GM06990 (cell line): ENCODE measurements at places on chromosomes 2 and 18.

DNA sequence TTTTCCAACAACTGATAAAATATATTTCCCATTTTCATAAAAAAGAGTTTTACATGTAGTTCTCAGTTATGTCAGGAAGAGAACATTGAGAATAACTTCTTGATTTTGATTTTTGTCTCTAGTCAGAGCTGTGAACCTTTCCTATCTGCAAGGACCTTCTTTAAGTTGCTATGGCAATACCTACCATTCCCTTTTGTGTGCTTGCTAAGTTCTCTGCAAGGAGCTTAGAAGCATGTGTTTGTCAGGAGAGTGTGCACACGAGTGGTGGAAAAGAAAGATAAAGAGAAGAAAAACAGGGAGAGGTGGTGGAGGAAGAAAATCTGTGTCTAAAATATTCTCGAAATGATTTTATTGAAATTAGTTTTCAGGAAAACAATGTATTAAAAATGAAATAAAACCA is 140.3 kb upstream of the SLC8A1 start:
- no peak for DNase-seq

GRCh38 chr2:38446418-38446817 is 69.3 kb upstream of the ATL2 start:
- no peak for DNase-seq

- no peak for DNase-seq
These were observed 84.1 kb downstream of the CDK15 start for GRCh38 chr2:201890453-201890852.

DNA sequence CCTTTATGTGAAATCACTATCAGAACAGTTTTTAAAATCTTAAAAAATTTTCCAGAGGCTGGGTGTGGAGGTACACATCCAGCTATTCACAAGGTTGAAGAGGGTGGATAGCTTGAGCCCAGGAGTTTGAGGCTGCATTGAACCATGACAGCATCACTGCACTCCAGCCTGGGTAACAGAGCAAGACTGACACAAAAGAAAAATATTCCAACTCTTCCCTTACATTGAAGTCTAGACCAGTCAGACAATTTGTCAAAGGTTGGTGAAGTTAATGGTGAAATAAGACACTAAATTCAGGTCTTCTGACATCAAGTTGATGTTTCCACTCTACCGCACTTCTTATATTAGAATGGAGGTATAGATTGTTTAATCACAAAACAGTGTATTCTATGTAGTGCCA is 52.8 kb downstream of the HYCC2 start:
- DNase-seq: no peak

DNA sequence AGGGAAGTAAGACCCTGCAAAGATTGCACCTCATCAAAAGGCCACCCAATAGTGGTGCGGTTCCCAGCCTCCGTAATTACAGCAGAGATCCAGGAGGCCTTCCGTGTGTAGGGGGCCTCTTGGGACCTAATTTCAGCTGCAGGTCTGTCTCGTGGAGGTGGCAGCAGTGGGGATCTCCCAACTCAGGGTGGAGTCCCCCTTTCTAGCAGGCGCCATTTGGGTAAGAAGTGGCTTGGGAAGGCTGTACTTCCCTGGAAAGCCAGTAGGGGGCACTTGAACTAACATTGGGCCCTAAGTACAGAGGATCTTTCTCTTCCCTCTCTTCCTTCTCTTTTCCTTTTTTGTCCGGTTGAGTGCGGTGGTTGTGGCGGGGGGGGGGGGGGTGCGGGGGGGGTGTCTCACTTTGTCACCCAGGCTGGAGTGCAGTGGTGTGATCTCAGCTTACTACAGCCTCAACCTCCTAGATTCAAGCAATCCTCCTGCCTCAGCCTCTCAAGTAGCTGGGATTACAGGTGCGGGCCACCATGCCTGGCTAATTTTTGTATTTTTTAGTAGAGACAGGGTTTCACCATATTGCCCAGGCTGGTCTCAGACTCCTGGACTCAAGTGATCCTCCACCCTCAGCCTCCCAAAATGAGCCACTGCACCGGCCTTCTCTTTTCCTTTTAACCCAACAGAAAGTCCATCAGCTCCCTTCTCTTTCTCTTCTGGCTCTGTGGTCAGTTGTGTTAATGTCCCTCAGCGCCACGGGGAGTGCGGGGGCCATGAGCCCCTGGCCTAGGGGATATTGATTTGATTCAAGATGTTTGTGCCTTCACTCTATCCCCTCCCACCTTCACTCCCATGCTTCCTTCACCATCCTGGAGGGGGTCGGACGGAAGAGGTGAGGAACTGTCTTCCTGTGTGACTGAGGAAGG is 32.0 kb downstream of the CENPO start:
- DNase-seq: no peak

DNA sequence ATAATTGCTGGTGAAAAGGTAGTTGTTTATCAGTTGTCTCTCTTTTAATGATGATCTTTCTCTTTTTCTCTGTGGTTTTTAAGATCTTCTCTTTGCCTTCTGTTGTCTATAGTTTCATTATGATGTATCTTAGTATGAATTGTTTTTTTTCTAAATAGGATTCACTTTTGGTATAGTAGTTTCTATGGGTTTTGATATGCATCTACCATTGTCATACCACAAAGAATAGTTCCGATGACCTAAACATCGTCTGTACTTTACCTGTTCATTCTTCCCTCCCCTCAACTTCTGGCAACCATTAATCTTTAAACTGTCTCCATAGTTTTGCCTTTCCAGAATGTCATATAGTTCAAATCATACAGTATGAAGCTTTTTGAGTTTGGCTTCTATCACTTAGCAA is 19.6 kb downstream of the RDH14 start:
- DNase-seq: no peak

DNA sequence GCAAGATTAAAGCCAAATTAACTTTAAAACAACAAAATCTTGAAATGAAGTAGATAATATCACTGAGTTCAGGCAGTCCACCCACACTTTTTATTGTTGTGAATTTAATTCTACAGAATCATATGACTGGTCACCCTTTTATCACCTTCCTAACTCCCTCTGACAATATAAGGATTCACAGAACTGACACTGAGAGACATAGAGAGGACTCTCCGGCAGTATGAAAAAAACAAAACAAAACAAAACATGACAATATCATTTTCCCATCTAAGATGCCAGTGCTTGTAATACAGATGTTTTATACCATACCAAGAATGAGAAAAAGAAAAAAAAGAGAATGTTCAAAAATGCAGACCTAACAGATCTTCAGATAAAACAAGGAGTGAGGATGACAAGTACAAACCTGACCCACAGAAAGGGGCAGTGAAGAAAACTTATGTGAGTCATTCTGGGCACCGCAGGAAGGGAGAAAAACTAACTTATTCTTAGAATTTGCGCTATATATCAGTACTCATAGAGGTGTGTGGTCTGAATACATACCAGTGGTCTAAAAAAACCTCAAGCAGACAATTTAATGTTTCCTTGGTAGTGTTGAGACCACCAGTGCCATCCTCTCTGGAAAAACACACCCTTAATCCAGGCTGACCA is 136.6 kb downstream of the ZAP70 start:
- peak; percentile 15 for DNase-seq

DNA sequence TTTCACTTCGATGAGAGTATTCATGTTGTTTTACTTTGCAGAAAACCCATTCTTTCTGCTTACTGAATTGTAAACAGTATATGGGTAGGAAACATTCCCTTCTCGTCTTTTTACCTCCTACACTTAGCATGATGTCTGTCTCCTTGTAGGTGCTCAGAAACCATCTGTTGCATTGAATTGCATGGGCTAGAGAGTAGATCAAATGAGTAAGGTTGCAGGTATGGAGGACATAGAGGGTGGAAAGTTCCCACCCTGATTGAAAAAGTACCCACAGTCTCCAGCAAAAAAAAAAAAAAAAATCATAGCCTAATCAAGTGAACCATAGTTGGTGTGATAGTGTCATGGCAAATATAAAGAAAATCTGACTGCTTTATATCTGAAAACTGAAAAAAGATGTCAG is 1.7 kb downstream of the CYTIP start:
- no peak for DNase-seq

- no peak for DNase-seq
These were observed 173.2 kb downstream of the GFPT1 start for GRCh38 chr2:69213782-69214181.

DNA sequence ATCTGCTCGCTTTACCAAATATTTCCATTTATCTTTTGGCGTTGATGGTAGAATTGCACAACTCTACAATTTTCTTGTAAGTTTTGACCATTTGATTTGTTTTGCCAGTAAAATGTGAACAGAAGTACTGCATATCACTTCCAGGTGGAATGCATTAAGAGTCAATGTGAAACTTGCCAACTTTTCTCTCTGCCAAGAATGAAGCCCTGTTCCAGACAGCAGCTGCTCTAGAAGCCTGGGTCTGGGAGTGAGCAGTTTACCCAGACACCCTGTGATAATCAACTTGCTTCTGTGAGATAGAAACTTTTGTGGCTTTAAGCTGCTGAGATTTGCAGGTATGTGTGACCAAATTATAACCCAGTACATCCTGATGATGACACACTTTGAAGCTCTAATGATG is 115.9 kb upstream of the SYT4 start:
- DNase-seq: no peak

GRCh38 chr2:80529466-80530165 is 225.1 kb upstream of the LRRTM1 start:
- DNase-seq: no peak

DNA sequence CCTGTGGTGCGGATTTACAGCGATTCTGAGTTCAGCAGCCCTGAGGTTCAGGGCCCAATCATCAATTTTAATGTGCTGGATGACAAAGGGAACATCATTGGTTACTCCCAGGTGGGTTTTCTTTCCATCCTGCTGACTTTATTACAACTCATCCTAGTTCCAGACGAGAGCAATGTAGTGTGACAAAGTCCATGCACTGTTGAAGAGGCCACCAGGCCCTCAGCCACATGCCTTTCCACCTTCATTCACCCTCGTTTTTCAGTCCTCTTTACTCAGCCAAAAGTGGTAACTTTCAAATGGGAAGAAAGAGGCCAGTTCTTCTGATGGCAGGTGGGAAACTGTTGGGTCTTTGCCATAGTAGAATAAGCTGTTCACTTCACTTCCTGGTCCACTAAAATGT is 17.9 kb downstream of the MOCOS start:
- DNase-seq: no peak

DNA sequence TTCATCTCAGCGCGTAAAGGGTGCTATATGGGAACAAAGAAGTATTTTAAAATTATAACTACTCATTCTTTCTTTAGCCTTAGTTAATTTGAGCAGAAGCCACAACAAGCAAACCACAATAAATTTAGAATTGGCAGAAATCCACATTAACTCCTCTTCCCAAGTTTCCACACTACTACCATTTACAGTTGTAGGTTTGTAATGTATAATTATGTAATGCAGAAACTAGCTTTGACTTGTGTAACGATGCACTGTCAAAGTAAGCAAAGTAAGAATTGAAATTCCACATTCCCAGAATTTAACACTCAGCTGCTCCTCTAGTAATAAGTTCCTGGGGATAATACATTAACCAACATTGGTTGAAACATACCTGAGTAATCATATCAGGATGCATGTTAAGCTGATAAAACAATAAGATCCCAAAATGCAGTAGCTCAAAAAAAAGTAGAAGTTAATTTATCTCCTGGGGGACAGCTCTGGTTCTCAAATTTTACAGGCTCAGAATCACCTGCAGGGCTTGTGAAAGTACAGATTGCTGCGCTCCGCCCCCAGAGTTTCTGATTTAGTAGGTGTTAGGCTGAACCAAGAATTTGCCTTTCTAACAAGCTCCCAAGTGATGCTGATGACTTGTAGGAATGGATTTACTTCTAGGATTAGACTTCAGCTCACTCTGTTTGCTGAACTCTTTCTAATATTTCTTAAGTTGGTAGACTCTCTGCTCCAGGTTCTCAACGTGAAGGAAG is 9.9 kb downstream of the GRP start:
- DNase-seq: no peak

- DNase-seq: no peak
These were observed 36.7 kb upstream of the RMP24 start for GRCh38 chr18:35935805-35936204.

GRCh38 chr2:105841551-105841950 is 96.8 kb downstream of the NCK2 start:
- no peak for DNase-seq
